ENCODE measurements at places on chromosomes 3 and 15.

DNA sequence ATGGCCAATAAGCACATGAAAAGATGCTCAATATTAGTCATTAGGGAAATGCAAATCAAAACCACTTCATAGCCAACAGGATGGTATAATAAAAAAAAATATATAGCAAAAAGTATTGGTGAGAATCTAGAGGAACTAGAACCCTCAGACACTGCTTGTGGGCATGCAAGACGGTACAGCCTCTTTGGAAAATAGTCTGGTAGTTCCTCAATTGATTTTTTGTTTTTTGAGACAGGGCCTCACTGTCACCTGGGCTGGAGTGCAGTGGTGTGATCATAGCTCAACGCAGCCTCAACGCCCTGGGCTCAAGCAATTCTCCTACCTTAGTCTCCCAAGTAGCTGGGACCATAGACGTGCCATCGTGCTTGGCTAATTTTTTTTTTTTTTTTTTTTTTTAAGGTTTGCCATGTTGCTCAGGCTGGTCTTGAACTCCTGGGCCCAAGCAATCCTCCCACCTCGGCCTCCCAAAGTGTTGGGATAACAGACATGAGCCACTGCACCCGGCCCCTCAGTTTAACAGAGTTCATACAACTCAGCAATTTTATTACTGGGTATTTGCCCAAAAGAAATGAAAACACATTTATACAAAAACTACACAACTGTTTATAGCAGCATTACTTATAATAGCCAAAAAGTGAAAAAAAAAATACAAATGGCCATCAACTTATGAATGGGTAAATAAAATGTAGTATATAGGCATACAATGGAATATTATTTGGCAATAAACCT lies 5.1 kb downstream of the PRC1 start:
- no peak for DNase-seq

DNA sequence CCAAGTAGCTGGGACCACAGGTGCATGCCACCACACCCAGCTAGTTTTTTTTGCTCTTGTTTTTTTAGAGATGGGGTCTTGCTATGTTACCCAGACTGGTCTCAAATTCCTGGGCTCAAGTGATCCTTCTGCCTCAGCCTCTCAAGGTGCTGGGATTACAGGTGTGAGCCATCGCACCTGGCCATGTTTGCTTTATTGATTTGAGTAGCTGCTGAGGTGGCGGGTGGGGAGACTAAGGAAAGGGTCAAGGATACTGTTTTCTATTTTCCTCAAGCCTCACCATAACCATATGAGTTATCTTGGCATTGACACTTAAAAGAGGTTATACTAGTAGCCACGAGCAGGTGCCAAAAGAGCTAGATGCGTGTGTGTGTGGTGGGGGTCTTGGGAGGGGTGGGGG lies 39.0 kb downstream of the CYFIP1 start:
- DNase-seq, result no peak

GRCh38 chr3:62293051-62293780 lies 80.1 kb downstream of the FEZF2 start:
- no peak for DNase-seq

DNA sequence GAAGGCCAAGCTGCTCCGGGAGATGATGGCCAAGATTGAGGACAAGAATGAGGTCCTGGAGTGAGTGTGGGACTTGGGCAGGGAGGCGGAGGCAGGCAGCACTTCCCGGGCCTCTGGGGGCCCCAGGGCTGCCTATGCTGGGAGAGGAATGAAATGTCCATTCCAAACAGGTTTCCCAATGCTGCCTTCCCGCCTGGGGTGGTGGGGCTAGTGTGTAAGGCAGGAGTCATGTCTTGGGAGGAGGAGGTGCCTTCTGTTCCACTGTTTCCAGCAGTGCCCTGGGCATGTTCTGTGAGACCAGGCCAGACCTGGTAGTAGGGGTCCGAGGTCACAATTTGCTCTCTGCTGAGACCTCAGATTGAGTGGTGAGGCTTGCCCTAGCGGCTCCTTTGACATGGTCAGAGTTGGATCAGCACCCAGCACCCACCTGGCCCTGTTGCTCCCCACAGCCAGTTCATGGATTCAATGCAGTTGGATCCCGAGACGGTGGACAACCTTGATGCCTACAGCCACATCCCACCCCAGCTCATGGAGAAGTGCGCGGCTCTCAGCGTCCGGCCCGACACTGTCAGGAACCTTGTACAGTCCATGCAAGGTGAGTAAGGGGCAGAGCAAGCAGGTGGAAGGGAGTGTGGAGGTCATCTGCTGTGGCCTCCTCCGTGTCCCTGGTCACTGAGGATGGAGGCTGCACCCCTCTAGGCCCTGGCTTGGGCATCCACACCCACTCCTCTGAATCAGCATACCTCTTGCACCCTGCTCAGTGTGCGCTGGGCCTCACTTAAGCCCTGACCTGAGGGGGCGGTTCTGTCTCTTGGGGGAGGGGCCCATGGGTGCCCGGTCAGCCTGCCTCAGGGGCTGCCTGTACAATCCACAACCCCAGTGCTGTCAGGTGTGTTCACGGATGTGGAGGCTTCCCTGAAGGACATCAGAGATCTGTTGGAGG lies 27.3 kb downstream of the PTPN23 start:
- DNase-seq, result no peak

DNA sequence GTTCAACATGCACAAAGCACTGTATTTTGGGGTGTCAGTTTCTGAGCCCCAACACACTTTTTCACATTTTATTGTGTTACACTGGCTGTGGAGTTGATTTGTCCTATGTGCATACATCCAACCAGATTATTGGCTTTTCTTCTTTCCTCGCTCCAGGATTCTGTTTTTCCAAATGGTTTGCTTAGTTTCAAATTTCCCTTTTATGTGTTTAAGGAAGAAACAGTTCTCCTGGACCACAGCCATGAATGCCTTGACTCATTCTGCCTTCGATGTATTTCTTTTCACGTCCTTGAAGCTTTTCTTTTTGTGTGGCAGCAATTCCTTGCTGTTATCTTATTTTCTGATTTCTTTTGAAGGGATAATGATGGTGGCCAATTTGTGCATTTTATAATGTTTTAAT lies 53.8 kb downstream of the CACNA2D3 start:
- no peak for DNase-seq

DNA sequence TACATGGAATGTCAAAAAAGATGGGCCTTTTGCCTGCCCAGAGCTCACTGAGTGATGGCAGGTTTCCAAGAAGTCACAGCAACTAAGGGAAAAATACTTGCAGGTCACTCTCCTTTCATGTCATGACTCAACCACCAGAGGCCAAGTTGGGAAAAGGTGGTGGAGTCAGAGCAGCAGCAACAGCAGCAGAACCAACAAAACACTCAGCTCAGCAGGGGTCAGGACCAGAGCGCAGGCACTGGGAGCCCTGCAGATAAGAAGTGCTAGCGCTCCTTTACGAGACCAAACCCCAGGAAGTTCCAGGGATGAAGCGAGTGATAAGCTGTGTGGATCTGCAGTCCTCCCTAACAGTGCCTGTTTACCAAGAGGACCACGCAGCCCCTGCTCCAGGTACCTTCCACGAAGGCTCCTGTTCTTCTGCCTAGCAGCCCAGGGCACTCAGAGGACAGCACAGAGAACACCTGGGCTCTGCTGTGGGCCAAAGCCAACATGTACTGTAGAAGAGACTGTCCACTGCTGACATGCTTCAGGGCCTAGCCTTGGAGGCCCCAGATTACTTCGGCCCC lies 26.0 kb downstream of the POC1A start:
- no peak for DNase-seq

DNA sequence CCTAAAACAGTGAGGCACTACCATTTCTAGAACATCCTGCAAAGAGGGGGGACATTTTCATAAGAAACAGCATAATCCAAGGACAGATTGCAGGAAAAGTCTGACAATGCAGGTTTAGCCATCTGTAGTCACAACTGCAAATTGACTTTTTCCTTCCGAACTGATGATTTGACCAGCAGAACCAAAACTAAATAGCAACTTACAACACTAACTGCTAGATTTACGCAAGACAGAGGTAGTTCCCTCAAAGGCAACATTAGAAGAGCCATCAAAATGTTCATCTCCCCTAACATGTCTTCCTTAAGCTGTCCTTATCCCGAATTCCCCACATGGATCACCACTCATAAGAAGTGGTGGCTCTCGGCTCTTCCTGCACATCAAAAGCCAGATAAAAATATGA lies 129.6 kb downstream of the GADL1 start:
- no peak for DNase-seq

DNA sequence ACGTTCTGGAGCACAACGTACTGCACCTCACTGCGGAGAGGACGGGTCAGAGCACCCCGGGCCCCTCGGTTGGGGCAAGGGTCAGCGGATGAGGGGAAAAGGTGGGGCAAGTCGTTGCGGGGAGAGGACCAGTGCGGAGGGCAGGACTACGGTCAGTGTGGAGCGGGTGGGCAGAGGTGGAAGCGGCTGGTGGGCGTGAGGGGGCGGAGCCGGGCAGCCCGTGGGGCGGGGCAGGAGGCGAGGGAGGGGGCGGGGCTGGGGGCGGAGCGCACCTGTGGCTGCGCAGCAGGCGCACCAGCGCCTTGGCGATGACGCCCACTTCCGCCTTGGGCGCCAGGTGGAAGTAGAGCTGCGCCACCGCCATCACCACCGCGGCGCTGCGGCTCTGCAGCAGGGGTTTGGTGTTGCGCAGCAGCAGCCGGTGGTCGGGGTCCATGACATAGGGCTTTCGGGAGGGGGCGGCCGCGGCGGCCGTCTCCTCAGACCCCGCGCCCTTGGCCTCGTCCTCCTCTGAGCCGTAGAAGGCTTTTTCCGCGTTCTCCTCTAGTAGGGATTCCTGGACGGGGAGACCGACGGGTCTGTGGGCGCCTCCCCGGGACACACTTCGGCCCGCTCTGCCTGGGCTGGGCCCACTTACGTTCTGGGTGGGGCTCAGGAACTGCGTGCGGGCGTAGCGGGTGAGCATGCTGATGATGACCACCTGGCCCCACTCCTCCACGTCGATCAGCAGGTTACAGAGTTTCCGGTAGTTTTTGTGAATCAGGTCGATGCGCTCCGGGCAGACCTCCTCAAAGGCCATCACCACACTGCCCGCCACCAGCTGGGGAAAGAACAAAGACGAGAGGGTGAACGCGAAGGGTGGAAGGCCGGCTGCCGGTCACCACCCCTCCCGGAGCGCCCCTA lies 29.2 kb downstream of the AP3B2 start:
- no peak for DNase-seq

DNA sequence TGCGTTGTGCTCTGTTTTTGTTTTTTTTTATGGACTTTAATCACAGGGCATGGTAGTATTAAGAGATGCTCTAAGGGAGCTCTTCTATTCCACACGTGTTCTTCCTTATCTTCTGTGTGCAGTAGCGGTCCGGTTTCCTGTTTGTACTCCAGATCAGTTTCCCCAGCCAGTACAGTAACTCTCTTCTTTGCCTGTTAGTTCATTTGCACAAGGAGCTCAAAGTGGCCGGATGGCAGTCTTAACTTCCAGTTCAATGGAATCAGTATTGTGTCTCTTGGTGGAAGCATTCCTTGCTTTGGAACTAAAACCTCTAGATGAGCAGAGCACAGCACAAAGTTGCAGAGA lies 122.0 kb downstream of the KLF13 start:
- no peak for DNase-seq

DNA sequence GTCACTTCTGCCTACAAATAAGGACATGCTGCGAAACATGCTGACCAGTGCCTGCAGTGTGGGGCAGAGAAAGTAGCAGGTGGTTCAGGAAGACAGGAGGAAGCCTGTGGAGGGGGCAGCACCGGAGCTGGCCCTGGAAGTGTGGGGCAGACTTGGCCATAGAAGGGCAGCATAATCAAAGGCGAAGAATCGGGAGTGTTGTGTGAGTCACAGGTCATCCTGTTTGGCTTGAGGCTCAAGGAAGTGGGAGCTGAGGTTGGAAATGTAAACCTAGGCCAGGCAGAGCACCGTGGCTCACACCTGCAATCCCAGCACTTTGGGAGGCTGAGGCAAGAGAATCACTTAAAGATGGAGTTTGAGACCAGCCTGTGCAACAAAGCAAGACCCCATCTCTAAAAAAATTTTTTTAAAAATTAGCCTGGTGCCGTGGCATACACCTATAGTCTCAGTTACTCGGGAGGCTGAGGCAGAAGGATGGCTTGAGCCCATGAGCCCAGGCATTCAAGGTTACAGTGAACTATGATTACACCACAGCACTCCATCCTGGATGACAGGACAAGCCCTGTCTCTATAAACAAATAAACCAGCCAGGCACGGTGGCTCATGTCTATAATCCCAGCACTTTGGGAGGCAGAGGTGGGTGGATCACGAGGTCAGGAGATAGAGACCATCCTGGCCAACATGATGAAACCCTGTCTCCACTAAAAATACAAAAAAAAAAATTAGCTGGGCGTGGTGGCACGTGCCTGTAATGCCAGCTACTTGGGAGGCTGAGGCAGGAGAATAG lies 54.0 kb downstream of the FAM43A start:
- no peak for DNase-seq

DNA sequence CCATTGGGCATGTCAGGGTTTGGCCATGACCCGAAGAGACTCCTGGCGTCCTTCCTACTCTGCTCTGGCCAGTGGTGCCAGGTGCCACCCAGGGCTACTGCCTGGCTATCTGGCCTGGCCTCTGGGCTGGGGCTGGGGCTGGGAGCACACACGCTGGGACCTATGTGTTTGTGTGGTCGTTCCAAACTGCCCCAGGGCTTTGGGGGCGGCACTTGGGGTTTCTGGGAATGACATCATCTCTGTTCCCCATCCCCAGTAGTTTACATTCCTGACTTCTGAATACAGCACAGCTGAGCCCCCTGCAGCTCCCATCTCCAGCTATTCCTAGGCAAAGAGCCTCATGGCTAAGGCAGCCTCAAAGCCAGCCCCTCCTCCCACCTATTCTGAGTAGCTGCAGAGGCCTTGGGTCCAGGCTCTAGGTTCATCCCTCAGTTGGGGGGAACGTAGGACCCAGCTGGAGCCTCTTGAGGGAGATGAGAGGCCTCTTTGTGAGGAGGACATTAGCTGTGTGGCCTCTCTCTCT lies 24.3 kb downstream of the PLEKHO2 start:
- DNase-seq, result no peak

GRCh38 chr15:64423970-64424369 lies 36.3 kb downstream of the TRIP4 start:
- DNase-seq, result no peak

GRCh38 chr3:166405465-166405864 lies 568.2 kb upstream of the BCHE start:
- no peak for DNase-seq

DNA sequence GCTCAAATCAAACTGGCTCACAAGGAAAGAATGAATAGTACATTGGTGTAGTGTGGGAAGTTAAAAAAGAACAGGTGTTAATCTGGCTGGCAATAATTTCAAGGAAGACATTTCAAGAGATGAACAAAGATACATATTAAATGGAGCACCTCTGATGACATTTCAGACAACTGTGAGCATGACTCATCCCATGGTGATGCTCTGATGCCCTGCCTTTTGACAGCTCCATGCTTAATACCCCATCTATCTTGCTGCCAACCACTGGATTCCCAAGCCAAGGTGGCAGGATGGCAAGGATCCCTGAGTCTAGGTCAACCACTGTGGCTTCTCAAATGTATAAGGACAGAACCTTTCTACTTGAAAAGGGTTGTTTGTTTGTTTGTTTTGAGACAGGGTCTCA lies 29.3 kb downstream of the LRRC2 start:
- no peak for DNase-seq

GRCh38 chr15:55989383-55989782 lies 4.0 kb downstream of the NEDD4 start:
- DNase-seq, result no peak

- no peak for DNase-seq
These were observed 12.2 kb upstream of the TBL1XR1 start for GRCh38 chr3:177209509-177209908.

GRCh38 chr3:57078635-57079473 lies 18.4 kb downstream of the SPATA12 start:
- DNase-seq, result no peak

GRCh38 chr15:64343222-64343621 lies 12.8 kb downstream of the CSNK1G1 start:
- DNase-seq, result no peak
